ENCODE measurements at places on chromosomes 1 and 21.
A peak's percentile ranks its signal among the peaks of the same experiment; 100 is the strongest.

GRCh38 chr1:234141006-234141405, 232.2 kb upstream of the COA6 start:
- DNase-seq, result no peak

- no peak for DNase-seq
These were observed 960 bp downstream of the MX2 start for GRCh38 chr21:41362605-41363369.

- no peak for DNase-seq
These were observed 7.9 kb downstream of the KLHDC8A start for GRCh38 chr1:205348554-205349487.

DNA sequence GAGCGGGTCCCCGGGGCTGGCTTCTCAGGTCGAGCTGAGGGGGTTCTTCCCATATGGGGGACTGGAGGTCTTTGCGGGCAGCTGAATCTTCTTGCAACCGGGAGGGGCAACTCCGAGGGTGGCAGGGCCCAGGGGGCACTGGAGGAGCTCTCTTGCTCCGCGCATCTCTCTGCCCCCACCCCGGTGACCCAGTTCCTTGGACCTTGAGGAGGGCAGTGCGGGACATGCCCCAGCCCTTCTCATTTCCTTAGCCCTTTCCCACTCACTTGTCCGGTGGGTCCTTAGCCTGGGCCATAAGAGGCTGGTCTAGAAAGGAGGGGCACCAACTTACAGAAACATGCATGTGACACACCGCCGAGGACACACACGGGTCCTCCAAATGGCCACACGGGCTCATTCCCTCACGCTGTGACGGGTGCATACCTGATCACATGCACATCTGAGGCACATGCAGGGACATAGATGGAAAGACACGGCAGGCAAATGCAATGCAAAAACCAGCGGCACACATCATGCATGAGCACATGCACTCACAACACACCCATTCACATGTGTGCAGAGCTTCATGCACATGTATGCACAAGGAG, 630 bp downstream of the HPCA start:
- DNase-seq, result no peak

GRCh38 chr21:42343963-42344510, 6.8 kb downstream of the TFF2 start:
- DNase-seq, result no peak

GRCh38 chr1:233109096-233109495, 158.7 kb downstream of the NTPCR start:
- no peak for DNase-seq

- DNase-seq, result no peak
These were observed 15.9 kb upstream of the SLC19A1 start for GRCh38 chr21:45558044-45558721.

DNA sequence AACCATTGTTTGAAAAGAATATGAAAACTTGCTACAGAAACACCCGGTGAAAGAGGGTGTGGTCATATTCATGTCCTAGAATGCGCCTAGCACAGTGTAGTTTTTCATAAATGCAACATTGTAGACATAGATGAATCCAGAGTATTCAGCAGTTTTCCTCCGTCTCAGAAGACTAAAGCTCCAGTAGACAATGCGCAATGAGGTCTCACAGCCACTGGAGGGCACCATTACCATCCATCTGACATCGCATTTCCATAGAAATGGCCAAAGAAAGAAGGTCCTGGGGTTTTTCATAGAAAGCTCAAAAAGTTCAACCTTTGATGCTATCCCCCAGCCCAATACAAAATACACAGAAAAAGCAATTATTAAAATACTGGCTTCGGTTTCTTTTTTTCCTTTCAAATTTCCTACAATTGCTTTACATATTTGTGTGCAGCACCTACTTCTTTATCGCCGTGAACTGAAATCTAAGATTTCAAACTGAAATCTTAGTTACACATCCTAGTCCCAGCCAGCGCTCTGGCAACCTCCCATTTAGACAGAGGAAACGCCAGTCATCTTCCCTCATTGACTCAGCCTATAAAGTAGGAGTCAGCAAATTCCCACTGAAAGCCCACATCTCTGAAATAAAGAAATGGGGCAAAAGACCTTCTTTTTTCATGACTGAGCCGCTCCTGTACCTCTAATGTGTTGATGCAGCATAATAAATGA, 3.9 kb upstream of the CD58 start:
- DNase-seq, result peak; percentile 73

- DNase-seq, result no peak
These were observed 2.2 kb upstream of the TMEM51 start for GRCh38 chr1:15151377-15151806.

DNA sequence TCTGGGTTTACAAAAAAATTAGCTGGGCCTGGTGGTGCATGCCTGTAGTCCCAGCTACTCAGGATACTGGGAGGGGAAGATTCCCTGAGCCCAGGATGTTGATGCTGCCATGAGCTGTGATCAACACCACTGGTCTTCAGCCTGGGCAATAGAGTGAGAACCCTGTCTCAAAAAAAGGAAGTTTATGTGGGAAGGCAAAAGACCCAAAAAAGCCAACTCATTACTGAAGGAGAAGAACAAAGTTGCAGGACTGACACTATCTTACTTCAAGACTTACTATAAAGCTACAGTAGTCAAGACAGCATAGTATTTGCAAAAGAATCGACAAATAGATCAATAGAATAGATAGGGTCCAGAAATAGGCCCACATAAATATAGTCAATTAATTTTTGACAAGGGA, 9.2 kb upstream of the PTGS2 start:
- no peak for DNase-seq

Measured in activated CD4-positive, alpha-beta T cell treated with anti-CD3 and anti-CD28 coated beads, Interleukin-10, Interleukin-2, amounts not matched to agents 100 ng/mL and 50 ng/mL, durations not matched to agents 16 hours and 8 hours (primary cell).